Endothelial cell (in vitro differentiated cells): ENCODE measurements at places on chromosomes 6 and 20.

DNA sequence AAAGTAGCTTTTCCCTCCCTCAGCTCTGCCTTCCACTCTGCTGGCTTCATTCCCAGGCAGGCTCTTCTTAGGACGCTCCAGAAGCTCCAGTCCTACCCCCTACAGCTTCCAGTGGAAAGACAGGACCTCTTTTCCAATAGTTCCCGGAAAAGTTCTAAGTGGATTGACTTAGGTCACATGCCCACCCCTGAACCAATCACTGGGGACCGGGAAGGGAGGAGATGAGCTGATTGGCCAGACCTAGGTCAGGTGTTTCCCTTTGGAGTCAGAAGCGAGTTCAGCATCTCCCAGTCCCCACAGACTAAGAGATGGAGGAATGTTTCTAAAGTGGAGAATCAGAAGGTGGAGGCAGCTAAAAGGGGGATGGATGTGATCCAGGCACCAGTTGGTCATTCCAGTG, 62.9 kb upstream of the KCNG1 start:
- no peak for DNase-seq

DNA sequence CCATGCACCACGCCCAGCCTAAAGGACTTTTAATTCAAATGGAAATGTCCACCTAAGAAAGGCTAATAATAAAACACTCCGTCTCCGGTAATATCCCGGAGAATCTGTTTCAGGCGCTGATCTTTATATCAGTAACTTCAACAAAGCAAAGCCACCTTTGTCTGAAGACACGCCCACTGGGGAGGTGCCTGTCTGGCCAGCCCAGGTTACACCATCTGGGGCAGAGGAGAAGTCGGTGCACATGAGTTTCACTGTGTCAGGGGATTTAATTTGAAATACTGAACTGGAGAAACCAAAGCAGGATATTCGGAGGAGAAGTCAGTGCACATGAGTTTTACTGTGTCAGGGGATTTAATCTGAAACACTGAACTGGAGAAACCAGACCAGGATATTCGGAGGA, 9.4 kb downstream of the SERPINB6 start:
- no peak for DNase-seq

- no peak for DNase-seq
These were observed 26.0 kb downstream of the MYLIP start for GRCh38 chr6:16154904-16155303.

DNA sequence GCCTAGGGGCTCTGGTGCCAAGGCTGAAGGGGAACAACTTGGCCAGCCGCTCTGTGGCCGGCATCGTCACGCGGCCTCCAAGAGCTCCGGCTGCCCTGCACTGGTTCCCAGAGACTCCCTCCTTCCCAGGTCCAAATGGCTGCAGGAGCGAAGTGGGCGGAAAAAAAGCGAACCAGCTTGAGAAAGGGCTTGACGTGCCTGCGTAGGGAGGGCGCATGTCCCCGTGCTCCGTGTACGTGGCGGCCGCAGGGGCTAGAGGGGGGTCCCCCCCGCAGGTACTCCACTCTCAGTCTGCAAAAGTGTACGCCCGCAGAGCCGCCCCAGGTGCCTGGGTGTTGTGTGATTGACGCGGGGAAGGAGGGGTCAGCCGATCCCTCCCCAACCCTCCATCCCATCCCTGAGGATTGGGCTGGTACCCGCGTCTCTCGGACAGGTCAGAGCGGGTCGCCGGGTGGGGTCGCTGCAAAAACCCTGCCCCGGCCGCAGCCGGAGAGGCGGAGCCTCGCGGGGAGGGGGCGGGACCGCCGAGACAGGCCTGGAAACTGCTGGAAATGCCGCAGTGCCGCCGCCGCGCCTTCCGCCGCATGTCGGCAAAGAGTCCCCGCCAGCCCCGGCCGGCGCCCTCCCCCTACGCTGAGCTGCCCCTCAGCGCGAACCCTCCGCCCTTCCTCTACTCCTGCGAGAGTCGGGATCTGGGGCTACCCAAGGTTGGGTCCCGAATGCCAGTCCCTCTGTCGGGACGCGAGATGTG, 814 bp upstream of the HSP90AB1 start:
- DNase-seq: peak; percentile 95

DNA sequence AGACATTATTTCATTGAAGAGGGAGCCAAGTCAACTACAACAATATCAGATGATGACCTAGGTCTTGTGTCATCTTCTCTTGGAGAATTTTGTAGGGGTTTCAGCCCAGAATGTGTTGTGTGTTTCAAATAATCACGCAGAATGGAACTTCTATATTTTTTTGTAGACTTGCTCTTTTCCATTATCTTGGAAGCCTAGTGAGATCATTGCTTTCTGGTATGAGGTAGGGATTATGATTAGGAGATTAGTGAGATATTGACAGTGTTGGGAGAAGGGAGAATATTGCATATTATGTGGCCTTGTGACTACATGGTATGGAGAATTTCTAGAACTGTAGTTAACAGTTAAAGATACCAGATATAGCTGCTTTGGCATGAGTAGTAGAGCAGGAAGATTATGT, 423.6 kb upstream of the PLCB4 start:
- DNase-seq: no peak

- DNase-seq: no peak
These were observed 266.8 kb downstream of the CD83 start for GRCh38 chr6:14384175-14384949.

DNA sequence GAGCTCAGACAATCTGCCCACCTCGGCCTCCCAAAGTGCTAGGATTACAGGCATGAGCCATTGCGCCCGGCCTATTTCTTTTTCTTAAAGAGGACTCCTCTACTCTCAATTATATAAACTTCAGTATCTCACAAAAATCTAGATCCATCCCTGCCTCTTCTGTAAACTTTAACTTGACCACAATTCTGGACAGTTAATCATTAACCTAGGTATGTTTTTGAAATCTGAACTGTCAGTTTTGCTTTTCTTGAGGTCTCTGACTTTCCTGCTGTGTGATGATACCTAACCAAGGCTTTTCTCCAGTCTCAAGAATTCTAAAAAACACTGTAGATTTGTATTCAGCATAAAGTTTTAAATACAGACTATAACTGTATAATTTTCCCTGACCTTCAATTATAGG, 388.2 kb upstream of the SYNCRIP start:
- no peak for DNase-seq
